ENCODE measurements at places on chromosomes 7 and 10.

DNA sequence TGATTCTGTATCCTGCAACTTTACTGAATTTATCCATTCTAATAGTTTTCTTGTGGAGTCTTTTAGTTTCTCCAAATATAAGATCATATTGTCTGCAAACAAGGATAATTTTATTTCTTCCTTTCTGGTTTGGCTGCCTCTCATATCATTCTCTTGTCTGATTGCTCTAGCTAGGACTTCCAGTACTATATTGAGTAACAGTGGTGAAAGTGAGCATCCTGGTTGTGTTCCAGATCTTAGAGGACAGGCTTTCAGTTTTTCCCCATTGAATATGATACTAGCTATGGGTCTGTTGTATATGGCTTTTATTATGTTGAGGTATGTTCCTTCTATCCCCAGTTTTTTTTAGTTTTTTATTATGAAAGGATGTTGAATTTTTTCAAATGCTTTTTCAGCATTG, 28.2 kb downstream of the KLHL7 start:
- DNase-seq, result no peak

GRCh38 chr7:111985798-111986197, 220.4 kb downstream of the DOCK4 start:
- DNase-seq, result no peak

- no peak for DNase-seq
These were observed 117.2 kb downstream of the PIP4K2A start for GRCh38 chr10:22597138-22597537.

DNA sequence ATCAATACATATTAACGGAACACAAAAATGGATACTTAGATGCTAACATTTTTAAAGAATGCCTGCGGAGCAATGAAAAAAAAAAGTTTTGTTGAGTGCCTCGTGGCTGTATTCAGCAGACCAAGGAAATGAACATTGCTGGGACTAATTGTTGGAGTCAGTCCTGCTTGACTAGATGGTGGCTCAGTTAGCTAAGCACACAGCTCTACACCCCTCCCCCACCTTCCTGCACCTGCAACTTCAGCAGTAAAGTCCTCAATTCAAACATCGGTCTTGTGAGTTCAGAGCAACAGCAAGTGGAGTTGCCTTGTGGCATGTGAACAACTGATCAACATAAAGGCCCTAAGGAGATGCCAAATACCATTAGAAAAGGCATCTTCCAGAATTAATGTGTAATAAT, 326.0 kb upstream of the NPSR1 start:
- DNase-seq, result no peak

DNA sequence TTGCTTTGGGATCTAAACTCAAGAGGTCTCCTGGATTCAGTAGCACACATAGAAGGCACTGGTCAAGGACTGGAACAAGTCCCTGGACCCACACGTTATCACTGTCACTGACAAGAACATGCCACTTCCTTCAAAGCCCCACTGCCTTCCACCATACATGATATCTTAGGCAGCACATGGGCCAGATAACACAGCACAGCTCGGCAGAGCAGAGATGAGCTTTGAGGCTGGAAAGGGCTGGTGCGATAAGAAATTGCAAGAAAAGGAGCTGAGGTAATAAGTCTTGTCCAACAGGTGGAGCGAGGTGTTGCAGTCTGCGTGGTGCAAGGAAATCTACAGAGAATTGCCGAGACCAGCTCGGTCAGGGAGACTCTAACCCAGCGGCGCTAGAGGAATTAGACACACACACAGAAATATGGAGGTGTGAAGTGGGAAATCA, 139.8 kb upstream of the CDK13 start:
- DNase-seq, result no peak

DNA sequence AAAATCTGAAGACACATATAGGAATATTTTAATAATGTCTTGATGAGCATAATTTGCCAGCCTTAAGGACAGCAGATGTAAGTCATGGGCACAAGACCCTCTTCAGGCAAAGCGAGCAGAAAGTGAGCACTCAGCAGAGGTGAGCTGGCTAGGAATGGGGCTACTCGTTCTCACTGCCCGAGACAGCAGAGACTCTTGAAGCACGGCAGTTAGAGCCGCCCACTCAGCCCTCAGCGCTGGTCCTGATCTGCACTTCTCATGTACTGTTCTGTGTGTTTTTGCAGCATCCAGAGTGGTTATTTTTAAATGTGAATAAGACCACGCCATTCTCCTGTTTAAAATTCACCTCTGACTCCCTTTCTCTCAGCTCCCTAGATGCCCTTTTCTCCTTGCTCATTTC, 65.3 kb downstream of the GFRA1 start:
- no peak for DNase-seq

GRCh38 chr7:99116144-99116543, 27.8 kb downstream of the SMURF1 start:
- no peak for DNase-seq

GRCh38 chr7:89680161-89680560, 474.1 kb upstream of the STEAP1 start:
- no peak for DNase-seq

- DNase-seq, result no peak
These were observed 103.5 kb downstream of the MICALL2 start for GRCh38 chr7:1355568-1356340.

DNA sequence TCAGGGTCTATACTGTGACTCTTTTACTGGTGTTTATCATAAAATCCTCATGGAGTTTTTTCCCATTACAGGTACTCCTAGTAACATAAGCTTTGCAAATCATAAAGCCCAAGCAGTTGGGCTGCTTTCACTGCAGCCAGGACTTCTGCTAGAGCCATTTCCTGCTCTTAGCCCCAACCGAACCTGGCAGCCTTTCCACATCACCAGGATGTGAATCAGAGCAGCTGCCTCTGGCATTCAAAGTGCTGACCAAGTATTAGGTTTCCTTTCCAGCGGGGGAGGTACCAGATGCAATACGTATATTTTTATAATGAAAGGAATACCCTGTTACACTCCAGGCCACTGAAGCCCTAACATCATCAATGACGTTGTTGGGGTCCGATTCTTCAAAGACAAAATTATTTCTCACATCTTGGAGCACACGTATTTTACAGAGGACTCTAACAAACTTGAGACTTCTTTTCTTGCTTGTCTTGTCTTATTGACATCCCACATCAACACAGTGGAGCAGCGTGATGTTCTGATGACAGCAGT, 3.6 kb upstream of the HTR5A start:
- DNase-seq, result no peak

DNA sequence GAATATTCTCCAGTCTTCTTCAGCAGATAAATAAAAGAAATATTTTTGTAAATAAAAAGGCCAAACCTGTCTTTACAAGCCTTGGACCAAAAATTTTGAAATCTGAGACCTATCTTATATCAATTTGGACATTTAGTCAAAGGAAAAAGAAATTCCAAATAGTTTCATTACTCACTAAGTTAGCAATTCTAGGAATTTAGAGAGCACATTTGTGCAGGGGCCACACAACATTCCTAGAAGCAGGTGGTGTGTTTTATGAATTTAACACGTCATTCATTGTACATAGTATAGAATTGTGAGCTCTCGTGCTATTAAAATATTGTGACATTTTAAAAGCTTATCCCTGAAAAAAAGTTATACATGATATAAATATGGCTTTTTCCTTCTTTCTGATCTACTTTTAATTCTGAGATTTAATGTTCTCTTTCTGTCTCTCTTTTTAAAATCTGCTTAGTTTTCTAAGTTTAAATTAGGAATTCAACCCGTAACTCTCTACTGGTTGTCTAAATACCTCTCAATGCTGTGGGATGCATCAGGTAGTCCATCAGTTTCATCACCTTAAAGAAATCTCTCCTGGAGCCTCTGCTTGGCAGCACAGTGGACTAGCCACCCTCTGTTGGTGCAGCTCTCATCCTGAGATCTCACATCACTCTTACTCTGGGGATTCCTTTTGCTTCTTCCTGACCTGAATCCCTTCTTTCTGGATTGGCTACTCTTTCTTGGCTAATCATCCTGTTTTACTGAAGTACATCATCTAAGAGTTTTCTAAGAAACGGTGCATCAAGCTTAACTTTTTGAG, 124.5 kb downstream of the SEMA3E start:
- DNase-seq, result no peak

DNA sequence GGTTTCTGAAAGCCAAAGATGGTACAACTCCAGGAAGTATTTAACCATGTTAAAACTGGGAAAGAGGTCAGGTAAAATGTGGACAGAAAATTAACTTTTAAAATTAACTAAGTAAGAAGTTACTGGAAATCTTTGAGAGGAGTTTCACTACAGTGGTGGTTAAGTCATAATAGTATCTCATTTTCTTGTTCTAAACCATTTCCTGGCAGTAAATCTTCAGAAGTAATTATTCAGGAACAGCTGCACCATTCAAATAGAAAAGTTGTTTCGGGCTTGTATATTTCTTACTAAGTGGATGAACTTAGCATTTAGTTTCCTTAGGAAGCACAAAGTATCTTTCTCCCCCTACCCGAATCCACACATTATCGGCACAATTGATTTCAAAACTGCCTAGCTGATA, 27.1 kb downstream of the COPG2 start:
- no peak for DNase-seq

- no peak for DNase-seq
These were observed 143.8 kb upstream of the SLC13A1 start for GRCh38 chr7:123343611-123344010.

GRCh38 chr10:70714245-70714644, 41.9 kb downstream of the ADAMTS14 start:
- DNase-seq, result no peak

All from type B pancreatic cell (in vitro differentiated cells).